ENCODE measurements at places on chromosomes 2 and 18.

DNA sequence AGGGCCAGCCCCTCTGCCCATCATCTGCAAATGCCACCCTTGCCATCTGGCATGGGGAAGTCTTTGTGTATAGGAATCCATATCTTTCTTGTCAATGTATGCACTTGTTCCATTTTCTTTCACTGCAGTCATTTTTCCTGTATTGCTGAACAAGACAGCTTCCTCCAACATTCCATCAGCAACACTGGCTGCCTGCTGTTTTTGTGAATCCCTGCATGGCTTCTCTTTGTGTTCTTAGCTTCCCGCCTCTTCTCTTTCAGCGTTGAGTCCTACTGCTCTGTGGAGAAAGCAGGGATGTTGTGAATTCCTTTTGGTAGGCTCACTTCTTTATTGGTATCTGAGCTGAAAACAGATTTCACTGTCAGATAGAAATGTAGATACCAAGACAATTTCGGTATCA is 150.0 kb downstream of the LPIN1 start:
- DNase-seq = no peak

GRCh38 chr2:45288532-45289417 is 279.5 kb upstream of the SIX2 start:
- no peak for DNase-seq

DNA sequence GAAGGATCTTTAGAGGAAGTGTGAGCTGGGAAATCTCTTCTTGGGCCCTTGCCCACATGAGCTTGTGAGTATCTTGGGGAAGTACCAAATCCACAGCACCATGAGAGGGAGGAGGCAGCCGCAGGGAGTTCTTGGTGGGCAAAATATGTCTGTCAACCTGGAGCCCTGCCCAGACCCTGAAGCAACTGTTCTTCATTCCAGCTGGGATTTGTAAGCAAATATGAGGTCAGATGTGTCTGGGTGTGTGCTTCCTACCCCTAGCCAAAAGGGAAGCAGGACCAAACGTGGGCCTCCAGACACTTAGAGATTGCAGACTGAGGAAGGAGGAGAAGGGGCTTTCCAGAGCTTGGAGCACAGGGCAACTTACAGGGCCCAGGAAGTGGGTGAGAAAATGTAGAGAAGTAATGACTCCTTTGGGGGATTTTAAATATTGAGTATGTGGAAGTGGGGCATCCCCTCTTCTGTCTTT is 41.9 kb downstream of the TMEM247 start:
- no peak for DNase-seq

DNA sequence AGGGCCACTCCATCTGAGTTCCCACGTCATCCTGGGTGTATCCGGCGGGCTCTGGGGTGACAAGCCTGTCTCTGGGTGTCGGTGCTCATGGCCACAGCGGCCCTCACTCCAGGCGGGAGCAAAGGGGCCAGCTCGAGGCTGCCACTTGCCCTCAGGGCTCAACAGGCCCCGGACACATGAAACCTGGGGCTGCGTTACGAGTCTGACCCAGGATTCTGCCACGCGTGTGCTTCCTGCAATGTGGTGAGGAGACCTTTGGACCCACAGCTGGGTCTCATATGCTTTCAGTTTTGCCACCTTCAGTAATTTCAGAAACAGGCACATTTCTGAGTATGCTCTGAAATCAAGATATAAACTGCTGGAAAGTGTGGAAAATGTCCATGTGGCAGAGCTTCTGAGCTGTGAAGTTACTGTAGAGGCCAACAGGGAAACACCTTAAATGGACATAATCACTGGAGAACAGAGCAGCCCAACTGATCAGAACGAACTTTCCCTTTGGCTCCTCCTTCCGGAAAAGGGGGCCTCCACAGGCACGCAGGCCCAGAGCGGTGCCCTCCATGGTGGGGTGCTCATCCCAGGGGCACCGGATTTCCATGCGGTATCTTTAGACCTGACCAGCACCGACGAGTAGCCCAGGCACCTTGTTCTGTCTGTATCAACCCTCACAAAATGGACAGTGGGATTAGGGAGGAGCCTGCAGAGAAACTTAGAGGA is 14.1 kb downstream of the PER2 start:
- no peak for DNase-seq

GRCh38 chr2:79824086-79824786 is 311.4 kb downstream of the CTNNA2 start:
- no peak for DNase-seq

GRCh38 chr2:234771980-234772732 is 179.7 kb upstream of the SH3BP4 start:
- DNase-seq = no peak

DNA sequence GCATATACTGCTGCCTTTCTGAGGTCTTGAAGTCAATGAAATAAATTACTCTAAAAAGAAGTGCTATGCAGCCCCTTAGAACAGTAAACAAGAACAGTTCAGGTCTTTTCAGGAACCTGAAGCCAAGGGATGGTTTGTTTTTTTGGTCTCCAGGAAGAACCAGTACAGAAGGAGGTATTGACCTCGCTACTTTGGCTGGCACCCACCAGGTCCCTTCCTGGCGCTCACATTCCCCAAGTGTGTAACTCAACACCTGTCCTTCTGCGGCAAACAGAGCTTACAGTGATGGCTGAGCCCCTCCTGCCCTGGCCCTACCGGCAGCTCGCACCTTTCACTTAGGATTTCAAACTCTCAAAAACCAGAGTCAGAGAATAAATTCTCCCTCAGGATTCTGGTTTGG is 51.9 kb downstream of the SETBP1 start:
- DNase-seq = no peak

DNA sequence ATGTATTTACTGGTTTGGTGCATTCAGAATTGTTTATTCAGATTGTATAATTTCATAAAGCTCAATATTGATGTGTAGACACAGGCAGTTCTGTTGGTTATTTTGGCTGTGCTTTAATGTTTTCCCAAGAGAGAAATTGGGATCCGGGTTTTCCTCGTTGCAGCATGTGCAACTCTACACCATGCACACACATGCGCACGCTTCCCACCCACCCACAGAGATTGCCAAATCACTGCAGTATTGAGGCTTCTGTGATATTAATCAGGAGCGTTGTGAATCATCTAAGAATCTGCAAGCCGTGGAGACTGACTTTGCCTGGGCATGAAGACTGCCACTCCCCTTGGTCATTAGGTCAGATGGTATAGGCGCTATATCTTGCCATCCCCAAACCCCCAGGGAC is 571.5 kb downstream of the SLC4A3 start:
- no peak for DNase-seq

DNA sequence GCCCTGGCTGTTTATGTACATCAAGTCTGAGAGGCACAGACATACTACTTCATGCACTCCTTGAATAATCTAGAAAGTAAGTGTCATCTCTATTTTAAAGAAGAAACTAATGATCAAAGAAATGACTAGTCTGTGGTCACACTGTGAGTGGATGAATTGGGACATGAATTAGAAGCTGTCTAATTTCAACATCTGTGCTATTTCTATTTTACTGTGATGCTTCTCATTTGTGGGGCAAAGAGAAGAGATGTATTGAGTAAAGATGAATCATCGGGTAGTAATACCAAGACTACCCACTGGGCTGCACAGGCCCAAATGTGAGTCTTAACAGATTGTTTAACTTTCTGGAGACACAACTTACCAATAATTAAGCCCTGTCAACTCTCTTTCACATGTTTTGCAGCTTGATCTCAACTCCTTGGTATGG is 42.4 kb upstream of the MTIF2 start:
- DNase-seq = no peak

DNA sequence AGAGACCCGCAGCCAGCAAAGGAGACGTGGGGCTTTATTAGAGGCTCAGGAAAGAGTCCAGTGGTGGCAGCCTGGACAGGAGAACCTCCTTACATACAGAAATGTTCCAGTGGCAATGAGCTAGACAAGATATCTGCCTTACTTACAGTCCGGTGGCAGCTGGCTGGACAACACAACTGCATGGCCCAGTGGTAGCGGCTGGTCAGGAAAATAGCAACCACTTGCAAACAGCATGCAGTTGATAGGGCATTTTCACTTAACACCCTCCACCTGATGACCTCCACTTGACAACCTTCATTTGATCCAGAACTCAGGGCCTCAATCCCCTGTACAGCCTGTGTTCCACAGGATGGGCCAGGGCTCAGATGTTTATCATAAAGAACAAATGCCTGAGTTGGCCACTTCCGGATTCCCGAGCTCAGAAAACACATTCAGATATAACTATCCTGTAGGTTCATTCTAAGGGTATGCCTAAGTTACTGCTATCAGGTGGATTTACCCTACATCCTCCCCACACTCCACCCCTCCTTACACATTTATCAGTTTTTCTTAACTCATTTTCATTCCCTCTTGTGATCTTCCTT is 63.3 kb upstream of the ITPRID2 start:
- DNase-seq = no peak

- DNase-seq = no peak
Measured at GRCh38 chr2:100470898-100471514, 724 bp downstream of the NMS start.

- DNase-seq = no peak
Measured at GRCh38 chr18:76932026-76932819, 109.9 kb downstream of the ZNF236 start.

DNA sequence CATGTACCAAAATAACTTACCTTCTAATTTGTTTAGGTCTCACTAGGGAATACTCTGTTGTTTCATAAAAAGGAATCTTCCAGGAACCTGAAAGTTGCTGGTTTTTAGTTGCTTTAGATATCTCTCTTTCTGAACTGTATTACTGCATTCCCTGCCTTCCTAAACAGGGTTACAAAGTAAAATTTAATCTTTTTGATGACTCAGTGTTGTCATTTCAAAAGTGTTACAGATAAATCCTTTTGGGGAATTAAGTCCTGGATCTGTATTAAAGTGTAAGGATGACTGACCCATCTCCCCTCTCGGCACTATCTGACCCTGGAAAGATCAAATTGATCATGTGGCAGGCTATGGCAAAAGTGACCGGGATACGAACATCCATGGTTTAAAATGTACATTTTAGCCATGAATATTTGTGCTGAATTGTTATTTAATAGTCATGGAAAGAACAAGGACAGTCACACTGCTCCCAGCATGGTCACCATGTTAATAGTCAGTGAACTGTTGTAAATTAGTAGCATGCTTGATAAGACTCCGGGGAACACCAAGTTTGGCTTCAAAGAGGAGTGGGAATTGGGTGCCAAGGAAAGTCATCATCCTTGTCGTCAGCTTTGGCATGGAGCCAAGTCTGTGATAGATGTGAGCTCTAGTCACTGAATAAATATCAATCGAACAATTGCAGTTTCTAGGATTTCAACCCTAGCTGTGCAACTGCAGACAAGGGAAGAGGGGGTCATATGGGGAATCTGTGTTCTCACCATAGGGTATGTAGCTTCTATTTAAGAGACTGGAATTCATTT is 4.2 kb downstream of the PLEKHA3 start:
- DNase-seq = no peak

GRCh38 chr2:235148201-235149170 is 196.7 kb downstream of the SH3BP4 start:
- DNase-seq = no peak

DNA sequence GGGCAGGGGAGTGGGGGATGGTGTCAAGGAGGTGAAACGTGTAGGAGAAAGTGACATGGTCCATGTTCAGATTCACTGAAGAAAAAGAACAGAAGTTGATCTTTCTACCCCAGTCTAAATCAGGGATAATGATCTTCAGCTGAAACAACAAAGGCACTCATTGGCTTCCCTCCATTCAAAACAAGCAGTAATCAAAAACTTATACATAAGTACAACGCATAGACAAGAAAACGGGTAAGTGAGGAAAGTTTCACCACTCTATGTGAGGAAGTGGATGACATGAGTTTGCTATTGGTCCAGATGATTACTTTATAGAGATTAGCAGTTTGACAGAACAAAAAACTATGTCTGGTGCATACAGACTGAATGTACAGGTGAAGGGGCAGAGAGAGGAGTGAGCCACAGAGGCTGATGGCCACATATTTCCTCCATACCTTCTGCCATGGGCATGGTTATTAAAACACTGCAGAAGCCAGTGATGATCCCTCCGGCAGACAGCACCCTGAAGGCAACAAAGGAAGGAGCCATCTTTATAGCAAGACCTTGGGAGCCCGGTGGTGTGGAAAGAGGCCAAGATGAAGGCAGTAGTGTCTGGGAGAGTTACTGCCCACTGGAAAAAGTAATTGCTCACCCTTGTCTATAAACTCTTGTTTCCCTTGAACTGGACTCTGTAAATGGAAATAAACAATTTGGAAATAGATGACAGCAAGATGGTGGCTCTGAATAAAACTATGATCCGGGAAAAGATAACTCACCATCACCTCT is 57.7 kb downstream of the SLC25A12 start:
- no peak for DNase-seq

DNA sequence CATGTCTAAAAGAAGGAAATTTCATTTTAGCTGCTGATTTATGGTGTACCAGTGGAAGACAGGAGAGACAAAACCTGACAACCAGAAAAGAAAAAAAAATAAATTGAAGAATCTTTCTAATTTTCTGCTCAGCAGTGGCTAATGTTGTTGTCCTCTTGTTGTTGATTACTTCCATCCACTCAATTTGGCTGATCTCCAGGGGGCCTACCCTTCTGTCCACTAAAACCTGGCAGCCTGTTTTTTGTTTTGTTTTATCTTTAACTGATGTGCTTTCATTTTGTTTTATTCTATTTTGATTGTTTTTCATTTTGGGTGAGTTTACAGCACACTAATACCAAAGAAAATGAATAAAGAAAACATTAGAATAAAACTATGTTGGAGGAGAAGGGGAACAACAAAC is 27.4 kb downstream of the TFPI start:
- DNase-seq = no peak

- DNase-seq = no peak
Measured at GRCh38 chr2:54722641-54723040, 821 bp upstream of the EML6 start.

DNA sequence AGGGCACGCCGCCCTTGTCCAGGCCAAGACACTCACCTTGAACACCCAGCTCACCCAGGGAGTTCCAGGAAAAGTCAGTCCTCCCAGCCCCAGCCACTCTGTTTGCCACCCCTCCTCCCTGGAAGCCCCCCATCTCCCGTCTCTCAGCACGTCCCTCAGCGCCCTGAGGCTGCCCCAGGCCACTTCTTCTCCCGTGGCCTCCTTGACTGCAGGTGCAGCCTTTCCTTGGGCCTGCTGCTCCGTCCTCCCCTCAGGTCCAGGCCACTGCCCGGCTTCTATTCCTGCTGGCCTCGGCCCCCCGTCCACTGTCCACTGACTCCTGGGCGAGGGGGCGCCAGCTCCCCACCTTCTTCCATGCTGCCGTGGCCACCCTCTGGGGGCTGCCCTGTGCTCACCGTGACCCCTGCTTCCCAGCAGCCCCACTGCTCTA is 239.1 kb downstream of the HDAC4 start:
- no peak for DNase-seq

- DNase-seq = no peak
Measured at GRCh38 chr2:236993-237539, 26.8 kb downstream of the SH3YL1 start.
